B cell (primary cell): ENCODE measurements at places on chromosomes 12 and 14. TPM values are rescaled to one million over a fixed set of nuclear protein-coding genes. Genes with fewer than 3 reads are reported as not detected.

Gene DIP2B
- total RNA-seq: 38.8 and 45.5 TPM in 2 replicates

Gene ADAMTS20
- not detected in 2 replicates for total RNA-seq

Gene RASAL1
- 11.0 and 13.9 TPM in 2 replicates for total RNA-seq

Gene ANO2
- total RNA-seq: not detected in 2 replicates

Gene OR4E2
- total RNA-seq: not detected in 2 replicates

Gene IL23A
- 18.5 and 20.5 TPM in 2 replicates for total RNA-seq

Gene SCARB1
- 25.8 and 26.8 TPM in 2 replicates for total RNA-seq

Gene BMP4
- total RNA-seq: not detected in 2 replicates

Gene WSB2
- total RNA-seq: 21.4 and 26.8 TPM in 2 replicates

Gene BDKRB2
- total RNA-seq: not detected in 2 replicates

Gene CABP1
- total RNA-seq: not detected in 2 replicates

Gene PPFIBP1
- total RNA-seq: 11.1 and 15.0 TPM in 2 replicates

Gene LRRK2
- total RNA-seq: 56.5 and 60.2 TPM in 2 replicates

Gene FOXN4
- not detected in 2 replicates for total RNA-seq

Gene FGF6
- total RNA-seq: not detected in 2 replicates

Gene DAO
- total RNA-seq: not detected in 2 replicates

Gene TPPP2
- not detected in 2 replicates for total RNA-seq

Gene RAB15
- total RNA-seq: 0.17 and 0.32 TPM in 2 replicates

Gene RERGL
- not detected in 2 replicates for total RNA-seq

Gene CCNT1
- total RNA-seq: 73.1 and 77.3 TPM in 2 replicates

Gene CACNA2D4
- 6.1 and 7.4 TPM in 2 replicates for total RNA-seq

Gene RFLNA
- not detected in 2 replicates for total RNA-seq

Gene LTA4H
- total RNA-seq: 158 and 167 TPM in 2 replicates

Gene SLC38A4
- total RNA-seq: not detected in 2 replicates

Gene PTGDR
- not detected in 2 replicates for total RNA-seq

Gene KRT85
- not detected in 2 replicates for total RNA-seq

Gene POTEM
- 0.17 TPM in 1 of 2 replicates, not detected in the other for total RNA-seq

Gene HSPA2
- 14.9 and 19.6 TPM in 2 replicates for total RNA-seq

Gene NEUROD4
- total RNA-seq: not detected in 2 replicates

Gene NEK9
- 110 and 116 TPM in 2 replicates for total RNA-seq

Gene BICD1
- total RNA-seq: 93.1 and 93.5 TPM in 2 replicates

Gene RNASE7
- total RNA-seq: not detected in 2 replicates

Gene AQP2
- total RNA-seq: not detected in 2 replicates

Gene SALL2
- 1.3 and 2.5 TPM in 2 replicates for total RNA-seq

Gene KRT73
- total RNA-seq: not detected in 2 replicates

Gene TMCC3
- total RNA-seq: 8.8 and 10.1 TPM in 2 replicates

Gene IL22
- total RNA-seq: not detected in 2 replicates

Gene KRT71
- not detected in 2 replicates for total RNA-seq

Gene IPO4
- total RNA-seq: 29.8 and 35.0 TPM in 2 replicates

Gene PDZRN4
- not detected in 2 replicates for total RNA-seq

Gene SYNDIG1L
- not detected in 2 replicates for total RNA-seq

Gene AKAP3
- total RNA-seq: 3.8 and 4.6 TPM in 2 replicates

Gene RTL1
- not detected in 2 replicates for total RNA-seq
